ENCODE measurements at places on chromosomes 3 and 15. TPM values are rescaled to one million over a fixed set of nuclear protein-coding genes. Genes with fewer than 3 reads are reported as not detected.

The CTDSPL gene
- total RNA-seq: 34.4 TPM

GRCh38 chr3:111812701-111813100, 46.4 kb upstream of the PHLDB2 start:
- DNase-seq: no peak

The CILP gene
- total RNA-seq: not detected

DNA sequence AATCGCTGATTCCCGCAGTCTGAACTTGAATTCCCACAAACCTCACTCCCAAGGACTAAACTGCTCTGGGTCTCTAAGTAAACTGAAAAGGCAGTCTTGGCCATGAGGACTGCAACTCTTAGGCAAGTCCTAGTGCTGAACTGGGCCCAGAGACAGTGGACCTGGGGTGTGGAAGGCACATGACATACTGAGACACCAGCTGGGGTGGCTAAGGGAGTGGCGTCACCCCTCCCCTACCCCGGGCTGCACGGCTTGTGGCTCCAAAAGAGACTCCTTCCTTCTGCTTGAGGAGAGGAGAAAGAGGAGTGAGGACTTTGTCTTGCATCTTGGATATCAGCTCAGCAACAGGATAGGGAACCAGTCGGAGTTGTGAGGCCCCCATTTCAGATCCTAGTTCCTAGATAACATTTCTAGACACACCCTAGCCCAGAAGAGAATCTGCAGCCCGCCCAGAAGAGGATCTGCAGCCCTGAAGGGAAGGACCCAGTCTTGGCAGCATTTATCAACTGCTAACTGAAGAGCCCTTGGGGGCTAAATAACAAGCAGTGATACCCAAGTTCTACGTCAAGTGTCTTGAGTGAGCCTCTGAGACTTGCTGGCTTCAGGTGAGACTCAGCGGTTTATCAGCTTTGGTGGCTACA, 110.7 kb upstream of the C3orf80 start:
- no peak for DNase-seq

The HRH1 gene
- 7.0 TPM for total RNA-seq

All from HCT116 (cell line).